ENCODE measurements at places on chromosomes 12 and 14.

DNA sequence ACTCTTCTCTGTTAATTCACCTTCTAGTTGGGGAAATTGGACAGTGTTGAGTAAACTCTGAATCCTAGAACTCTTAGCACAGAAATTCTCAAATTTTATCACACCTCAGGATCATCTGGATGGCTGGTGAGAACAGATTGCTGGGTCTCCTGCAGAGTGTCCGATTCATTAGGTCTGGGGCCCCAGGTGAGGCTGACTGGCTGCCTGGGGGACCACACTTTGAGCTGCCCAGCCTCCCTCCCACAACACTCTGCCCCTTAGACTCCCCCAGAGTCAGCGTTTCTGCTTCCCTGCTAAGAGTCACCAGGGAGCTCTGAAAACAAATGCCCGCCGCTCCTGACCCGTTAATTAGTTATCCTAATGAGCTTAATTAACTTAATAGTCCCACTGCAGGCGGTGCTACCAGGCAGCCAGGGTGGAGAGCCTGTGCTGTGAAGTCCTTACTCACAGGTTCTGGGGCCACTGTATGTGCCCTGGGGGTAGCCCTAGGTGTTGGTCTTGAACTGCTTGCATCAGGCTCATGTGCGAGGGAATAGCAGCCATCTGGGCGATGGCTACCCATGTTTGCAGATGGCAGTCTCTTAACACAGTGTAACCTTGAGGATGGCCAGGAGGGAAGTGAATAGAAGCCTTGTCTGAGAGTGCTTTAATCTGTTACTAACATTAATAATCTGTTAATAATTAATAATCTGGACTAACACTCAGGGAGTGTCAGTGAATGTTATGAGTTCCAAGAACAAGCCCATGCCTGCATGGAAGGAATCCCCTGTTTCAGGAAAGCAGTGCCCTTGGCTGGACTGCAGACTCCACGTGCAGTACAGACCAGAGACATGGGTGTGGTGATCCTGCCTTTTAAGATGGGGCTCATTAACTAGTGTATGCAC is 35.6 kb downstream of the AACS start:
- DNase-seq = no peak

DNA sequence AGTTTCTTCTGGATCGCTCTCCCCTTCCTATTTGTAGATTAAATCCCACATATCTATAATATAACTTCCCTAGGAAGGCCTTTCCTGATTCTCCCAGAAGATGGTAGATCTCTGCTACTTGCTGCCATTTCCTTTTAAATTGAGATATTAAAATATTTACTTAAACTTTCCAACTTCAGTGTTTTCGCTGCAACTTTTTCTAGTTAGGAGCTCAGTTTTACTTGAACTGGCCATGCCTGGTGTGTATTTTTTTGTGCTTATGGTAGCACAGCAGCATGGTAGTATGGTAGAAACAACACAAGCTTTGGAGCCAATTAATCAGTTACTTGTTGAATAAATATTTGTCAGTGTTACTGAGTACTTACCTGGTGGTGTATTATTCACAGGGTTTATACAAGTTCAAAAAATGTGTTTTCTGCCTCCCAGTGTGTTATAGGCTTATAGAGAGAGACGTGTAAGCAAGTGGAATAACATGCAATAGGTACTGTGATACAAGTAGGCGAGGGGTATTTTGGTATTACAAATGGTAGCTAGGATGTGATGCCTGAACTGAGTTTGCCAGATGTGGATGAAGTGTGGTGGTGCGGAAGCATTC is 2.9 kb downstream of the POLR3B start:
- no peak for DNase-seq

DNA sequence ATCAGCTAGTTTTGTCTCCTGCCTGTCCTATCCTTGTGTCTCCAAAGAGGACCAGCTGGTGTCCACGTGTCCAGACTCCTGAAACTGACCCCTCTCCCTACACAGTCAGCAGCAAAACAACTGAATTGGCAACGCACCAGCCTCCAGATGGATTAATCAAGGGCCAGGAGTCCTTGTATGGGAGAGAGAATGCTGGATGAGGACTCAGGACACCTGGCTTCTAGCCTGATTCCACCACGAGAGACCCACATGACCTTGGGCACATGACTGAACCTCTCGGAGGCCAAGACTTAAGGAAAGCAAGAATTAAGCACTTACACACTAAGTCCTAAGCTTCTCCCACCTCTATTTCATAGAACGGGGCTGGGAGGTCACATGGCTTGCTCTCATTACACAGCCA is 60.4 kb upstream of the CMKLR1 start:
- DNase-seq = no peak

DNA sequence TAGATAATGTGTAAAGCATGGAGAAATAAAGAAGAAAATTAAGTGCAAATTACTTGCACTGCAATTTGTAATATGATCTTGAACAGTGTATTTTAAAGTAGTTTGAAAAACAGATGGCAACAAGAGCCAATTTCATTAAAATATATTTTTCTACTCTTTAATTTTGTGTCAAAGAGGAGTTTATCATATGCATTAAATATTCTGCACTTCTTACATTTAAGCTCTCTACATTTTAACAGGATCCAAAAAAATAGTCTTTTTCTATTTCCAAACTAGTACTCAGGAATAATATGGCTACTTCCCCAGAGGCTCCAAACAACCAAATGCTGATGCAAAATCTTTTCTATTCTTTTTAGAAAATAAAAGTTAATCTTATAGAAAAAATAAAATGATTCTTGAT is 1221.5 kb downstream of the FSCB start:
- DNase-seq = no peak

DNA sequence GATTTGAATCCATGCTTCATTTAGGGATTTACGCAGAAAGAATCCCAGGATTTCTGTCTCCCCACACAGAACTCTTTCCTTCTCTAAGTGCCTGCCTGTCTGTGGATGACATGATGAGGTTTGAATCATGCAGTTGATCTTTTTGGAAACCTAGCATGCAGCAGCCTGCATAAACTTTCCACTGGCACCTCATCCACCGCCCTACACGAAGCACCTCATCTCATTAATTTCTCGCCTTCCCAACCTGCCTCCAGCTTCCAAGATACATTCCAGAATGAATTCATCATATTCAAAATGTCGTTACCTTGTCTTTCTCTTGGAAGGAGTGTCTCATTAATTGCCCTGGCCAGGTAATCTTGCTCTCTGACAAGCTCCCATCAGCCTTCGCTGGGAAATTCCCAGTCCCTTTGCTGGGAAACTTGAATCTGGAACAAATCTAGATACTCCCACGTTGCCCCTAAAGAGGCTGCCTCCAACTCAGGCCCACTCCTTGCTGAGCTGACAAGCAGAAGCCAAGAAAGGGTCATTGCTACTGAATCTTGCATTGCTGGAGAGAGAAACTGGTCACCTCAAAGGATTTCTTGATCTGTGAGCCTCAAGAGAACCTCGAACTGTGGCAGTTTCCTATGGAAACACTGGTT is 48.2 kb downstream of the SERPINA3 start:
- no peak for DNase-seq

DNA sequence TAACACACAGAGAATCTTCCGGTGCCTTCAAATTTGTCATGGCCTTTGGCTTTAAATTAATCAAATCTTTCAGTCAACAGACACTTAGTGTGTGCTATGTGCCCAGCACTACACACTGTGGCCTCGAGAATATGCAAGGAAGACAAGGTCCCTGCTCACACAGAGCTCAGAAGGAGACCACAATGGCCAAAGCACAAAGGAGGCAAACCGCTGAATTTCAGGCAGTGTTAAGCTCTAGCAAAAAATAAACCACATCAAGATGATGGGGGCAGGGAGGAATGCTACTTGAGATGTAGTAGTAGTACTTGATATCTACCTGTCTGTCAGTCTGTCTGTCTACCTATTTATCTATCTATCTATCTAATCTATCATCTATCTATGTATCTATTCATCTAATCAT is 227.9 kb downstream of the TMEM132D start:
- no peak for DNase-seq

DNA sequence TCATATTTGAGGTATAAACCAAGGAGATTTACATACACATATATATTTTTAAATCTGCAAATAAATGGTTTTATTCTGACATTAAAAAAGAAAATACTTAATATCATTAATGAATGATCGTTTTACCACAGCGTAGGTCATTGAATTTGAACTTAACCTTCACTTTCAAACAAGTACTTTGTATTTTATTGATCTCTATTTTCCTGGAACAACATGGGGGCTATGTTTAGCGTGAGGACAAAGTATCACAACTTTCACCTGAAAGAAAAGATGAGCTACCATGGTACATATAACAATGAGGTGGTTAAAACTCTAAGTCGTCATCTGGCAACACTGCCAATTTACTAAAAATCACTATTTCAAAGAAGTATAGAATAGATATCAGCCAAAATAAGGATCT is 6.0 kb downstream of the GYS2 start:
- DNase-seq = no peak

GRCh38 chr12:65696227-65696626 is 128.1 kb upstream of the HMGA2 start:
- DNase-seq = no peak

DNA sequence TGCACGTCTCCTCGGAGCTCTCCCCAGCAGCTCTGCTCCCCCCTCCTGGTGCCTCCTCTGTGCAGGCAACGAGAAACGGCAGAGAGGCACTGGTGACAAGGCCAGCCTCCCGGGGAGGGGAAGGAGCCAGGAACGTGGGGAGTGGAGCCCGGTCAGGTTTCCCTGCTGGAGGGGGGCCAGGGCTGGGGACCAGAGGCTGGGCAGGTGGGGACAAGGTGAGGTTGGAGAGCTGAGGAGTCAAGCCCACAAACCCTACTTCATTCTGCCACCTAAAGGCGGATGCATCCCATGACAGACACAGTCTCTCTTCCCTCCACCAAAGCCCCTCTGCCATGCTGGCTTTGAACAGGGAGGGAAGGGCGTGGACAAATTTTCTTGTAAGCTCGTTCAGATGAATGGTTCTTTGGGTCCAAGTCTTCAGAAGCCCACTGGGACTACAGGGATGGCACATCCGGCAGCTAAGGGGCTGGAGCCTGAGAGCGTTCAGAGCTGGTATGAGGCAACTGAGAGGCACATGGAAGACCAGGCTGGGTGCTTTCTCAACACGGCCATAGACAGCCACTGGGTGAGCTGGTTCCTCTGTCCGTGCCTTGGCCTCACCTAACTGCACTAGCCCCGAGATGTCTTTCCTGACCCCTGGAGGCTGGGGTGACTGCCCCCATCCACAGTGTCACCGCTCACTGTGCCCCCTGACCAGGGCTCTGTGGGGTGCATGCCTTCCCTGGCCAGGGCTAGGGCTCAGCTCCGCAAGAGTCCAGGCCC is 105.9 kb downstream of the RBM19 start:
- no peak for DNase-seq

DNA sequence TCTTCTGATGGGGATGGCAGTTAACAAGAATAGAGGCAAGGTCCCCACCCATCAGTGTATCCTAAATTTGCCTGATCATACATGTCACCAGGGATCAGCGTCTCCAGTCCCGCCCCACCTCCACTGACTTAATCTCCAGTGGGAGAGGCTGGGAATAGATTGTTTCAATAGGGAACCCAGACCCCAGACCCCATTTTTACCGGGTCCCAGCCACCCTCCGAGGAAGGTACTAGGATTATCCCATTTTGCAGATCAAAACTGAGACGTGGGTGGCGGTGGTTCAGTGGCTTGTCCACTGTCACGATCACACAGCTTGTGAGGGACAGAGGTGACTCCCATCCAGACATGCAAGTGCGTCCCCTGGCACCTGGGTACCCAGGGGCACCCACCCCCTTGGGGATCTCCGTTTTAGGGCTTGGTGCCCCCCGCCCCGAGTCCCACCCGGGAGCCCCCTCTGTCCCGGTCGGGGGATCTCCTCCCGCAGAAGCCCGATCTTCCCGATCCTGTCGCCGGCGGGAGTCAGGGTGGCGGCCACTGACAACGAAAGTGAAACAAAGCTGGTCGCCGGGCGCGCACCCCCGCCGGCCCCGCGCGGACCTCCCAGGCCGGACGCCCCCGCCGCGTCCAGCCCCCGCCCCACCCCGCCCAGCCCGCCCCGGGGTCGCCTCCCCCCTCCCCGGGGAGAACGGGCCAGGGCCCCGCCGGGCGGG is 523 bp downstream of the WSB2 start:
- DNase-seq = no peak

GRCh38 chr14:69423279-69423678 is 24.8 kb downstream of the SLC39A9 start:
- DNase-seq = no peak

Measured in cortex of kidney (tissue), 1 donor.